ENCODE measurements at places on chromosomes 2 and 18. TPM values are rescaled to one million over a fixed set of nuclear protein-coding genes. Genes with fewer than 3 reads are reported as not detected.

DNA sequence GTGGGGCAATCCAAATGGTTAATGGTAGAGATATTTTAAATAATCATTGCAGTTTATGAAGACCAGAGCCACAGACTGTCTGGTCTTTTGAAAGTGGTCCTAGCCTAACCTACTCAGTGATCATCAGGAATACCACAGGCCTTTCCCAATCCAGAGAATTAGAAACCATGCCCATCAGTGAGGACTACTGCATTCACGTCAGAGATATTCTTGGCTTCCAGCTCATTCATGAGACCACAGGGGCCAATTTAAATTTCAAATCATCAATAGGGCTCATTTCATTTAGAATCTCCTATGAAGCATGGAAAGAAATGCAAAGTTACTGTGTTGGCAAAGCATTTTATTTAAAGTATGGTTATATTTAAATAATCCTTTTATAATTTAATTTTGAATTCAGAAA lies 362.3 kb upstream of the KCNJ3 start:
- H3K4me3 ChIP-seq: no peak overlapping the region
- no peaks in the 10 kb centered on the region for H3K4me1 ChIP-seq
- no peak overlapping the region for H3K27ac ChIP-seq
- DNase-seq: no peak

DNA sequence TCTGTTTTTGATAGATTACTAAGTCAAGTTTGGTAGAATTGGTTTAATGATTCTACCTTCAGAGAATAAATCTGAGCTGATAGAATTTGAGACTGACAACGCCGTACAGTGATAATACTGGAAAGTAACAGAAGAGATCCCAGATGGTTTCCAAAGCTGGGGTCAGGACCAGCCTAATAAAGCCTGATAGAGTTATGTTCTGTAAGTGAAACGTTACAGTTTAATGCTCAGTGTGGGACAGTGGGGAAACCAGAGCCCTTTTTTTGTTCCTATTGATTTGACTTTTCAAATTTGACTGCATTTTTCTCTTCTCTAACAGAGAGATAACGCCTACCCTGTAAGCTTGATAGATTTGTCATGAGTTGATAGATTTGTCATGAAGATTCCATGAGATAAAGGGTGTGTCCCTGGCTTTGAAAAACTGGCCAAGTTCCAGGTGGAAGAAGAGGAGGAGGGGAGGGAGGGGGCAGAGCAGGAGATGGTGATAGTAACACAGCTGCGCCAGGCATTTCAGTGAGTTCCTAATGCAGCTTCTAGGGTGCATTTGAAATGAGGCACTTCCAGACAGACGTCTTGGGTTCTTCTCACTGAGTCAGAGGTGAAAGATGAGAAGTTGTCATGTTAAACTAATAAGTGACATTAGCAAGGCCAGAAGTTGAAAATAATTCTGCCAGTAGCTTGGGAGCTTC lies 65.1 kb downstream of the CERS6 start:
- no peak overlapping the region for H3K4me3 ChIP-seq
- no peaks in the 10 kb centered on the region for H3K36me3 ChIP-seq
- H3K27ac ChIP-seq: no peak overlapping the region
- no peaks in the 10 kb centered on the region for H3K27me3 ChIP-seq
- H3K4me1 ChIP-seq: peaks cover 14% of the 10 kb centered on the region

- H3K4me1 ChIP-seq: peaks cover 6% of the 10 kb centered on the region
- no peak overlapping the region for H3K4me3 ChIP-seq
- DNase-seq: no peak
- H3K36me3 ChIP-seq: peaks cover 94% of the 10 kb centered on the region
Measured at GRCh38 chr18:62572456-62572855, 49.6 kb downstream of the ZCCHC2 start.

GRCh38 chr2:76558157-76558556 lies 847.4 kb upstream of the GCFC2 start:
- H3K27ac ChIP-seq: no peak overlapping the region
- H3K27me3 ChIP-seq: no peaks in the 10 kb centered on the region
- H3K4me3 ChIP-seq: no peak overlapping the region
- no peaks in the 10 kb centered on the region for H3K36me3 ChIP-seq

DNA sequence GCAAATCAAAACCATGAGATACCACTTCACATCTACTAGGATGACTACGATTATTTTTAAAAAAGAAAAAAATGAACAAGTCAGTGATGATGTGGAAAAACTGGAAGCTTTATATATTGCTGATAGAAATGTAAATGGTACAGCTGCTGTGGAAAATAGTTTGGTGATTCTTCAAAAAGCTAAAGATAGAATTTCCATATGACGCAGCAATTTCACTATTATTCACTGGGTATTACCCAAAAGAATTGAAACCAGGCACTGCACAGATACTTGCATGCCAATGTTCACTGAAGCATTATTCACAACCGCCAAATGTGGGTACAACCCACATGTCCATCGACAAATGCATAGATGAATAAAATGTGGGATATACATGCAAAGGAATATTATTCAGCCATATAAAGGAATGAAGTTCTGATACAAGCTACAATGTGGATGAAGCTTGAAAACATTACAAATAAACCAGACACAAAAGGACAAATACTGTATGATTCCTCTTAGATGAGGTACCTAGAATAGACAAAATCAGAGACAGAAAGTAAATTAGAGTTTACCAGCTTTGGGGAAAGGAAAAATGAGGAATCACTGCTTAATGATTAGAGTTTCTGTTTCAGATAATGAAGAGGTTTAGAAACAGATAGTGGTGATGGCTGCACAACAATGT lies 11.1 kb downstream of the RTTN start:
- no peak overlapping the region for H3K4me3 ChIP-seq
- no peaks in the 10 kb centered on the region for H3K27me3 ChIP-seq
- peaks cover 80% of the 10 kb centered on the region for H3K36me3 ChIP-seq
- H3K4me1 ChIP-seq: no peaks in the 10 kb centered on the region

GRCh38 chr18:78768656-78769501 lies 210.7 kb upstream of the SALL3 start:
- H3K27me3 ChIP-seq: peaks cover 22% of the 10 kb centered on the region
- H3K27ac ChIP-seq: no peak overlapping the region
- DNase-seq: no peak
- no peaks in the 10 kb centered on the region for H3K4me1 ChIP-seq
- no peak overlapping the region for H3K4me3 ChIP-seq

GRCh38 chr18:23811176-23811575 lies 121.9 kb downstream of the LAMA3 start:
- no peak overlapping the region for H3K27ac ChIP-seq
- no peak overlapping the region for H3K4me3 ChIP-seq
- H3K36me3 ChIP-seq: no peaks in the 10 kb centered on the region
- no peaks in the 10 kb centered on the region for H3K4me1 ChIP-seq

DNA sequence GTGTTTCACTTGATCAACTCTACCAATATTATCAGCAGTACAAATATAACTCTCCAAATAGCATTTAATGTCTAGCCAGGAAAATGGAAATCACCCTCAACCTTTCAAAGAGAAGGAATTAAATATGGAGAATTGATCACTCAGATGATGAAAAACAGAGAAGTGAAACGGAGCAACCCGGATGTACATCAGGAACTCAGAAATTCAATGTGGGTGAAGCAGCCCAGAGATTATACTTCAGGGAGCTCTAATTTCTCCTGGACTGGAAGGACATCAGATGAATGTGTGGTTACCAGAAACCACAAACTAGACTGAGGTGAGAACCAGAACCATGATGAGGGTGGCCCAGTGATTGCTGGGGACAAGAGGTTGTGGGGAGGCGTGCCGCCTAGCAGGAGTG lies 35.5 kb upstream of the COBLL1 start:
- H3K27me3 ChIP-seq: no peaks in the 10 kb centered on the region
- H3K4me1 ChIP-seq: no peaks in the 10 kb centered on the region
- no peak overlapping the region for H3K27ac ChIP-seq

- DNase-seq: no peak
- H3K4me1 ChIP-seq: peaks cover 7% of the 10 kb centered on the region
- no peaks in the 10 kb centered on the region for H3K36me3 ChIP-seq
- H3K4me3 ChIP-seq: no peak overlapping the region
- H3K27ac ChIP-seq: peak overlapping the region; percentile 56
Measured at GRCh38 chr18:45687621-45688020, 36.4 kb upstream of the SLC14A1 start.

DNA sequence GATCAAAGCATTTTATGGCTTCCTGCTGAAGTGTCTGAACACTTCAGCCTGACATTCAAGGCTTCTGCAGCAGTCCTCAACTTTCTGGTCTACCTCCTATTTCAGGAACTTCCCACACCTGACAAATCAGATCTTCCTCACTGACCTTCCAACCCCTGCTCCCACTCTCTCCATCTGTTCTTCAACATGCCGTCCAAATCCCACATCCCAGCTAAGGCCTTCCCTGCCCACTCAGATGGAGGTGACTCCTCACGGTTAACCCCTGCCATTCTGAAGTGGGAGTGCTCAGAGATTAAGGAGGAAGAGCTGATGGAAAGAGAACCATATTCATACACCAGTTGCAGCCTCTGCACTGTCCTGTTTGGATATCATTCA lies 104.8 kb downstream of the POLR1A start:
- no peaks in the 10 kb centered on the region for H3K27me3 ChIP-seq
- H3K4me1 ChIP-seq: peaks cover 54% of the 10 kb centered on the region
- no peaks in the 10 kb centered on the region for H3K36me3 ChIP-seq

- H3K4me1 ChIP-seq: no peaks in the 10 kb centered on the region
- H3K4me3 ChIP-seq: no peak overlapping the region
- H3K27me3 ChIP-seq: no peaks in the 10 kb centered on the region
Measured at GRCh38 chr2:157304811-157305722, 20.6 kb downstream of the ERMN start.

GRCh38 chr2:137231628-137232027 lies 466.3 kb downstream of the THSD7B start:
- H3K4me1 ChIP-seq: no peaks in the 10 kb centered on the region
- H3K4me3 ChIP-seq: no peak overlapping the region
- H3K27ac ChIP-seq: no peak overlapping the region

DNA sequence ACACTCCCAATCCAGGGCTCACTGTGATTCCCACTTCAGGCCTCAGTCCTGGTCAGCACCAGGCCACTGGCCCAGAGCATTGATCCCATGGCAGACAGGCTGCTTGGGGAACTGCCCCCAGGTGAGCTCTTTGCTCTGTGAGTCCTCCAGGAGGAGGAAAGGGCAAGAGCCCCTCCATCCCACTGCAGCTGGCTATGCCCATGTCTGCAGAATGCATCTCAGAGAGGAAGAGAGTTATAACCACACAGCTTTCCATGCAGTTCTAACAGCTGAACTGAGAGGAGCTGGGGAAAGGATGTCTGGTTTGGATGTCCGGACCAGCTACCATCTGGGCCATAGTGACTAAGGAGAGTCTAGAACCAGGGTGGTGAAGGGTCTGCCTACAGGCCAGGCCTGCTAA lies 230.3 kb downstream of the DYSF start:
- peaks cover 13% of the 10 kb centered on the region for H3K36me3 ChIP-seq
- H3K27ac ChIP-seq: no peak overlapping the region
- H3K4me1 ChIP-seq: peaks cover 7% of the 10 kb centered on the region
- H3K4me3 ChIP-seq: no peak overlapping the region

DNA sequence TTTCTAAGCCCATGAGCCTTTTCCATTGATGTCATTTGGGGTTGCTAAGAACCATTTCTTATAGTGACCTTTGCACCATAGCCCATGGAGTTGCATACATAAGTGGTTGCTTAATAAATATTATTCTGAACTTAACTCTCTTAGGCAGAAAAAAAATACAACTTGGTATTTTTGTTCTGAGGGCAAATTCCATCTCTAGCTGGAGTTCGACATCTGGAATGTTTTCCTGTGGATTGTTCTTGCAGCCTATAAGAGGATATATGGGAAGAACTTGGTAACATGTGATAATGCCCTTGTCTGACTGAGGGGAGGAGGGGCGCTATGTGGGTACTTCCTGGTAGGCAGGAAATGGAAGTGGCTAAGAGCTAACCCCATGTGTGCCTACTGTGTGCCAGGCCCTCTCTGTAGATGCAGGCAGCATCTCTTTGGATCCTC lies 20.7 kb downstream of the IGFBP2 start:
- H3K4me3 ChIP-seq: no peak overlapping the region
- no peaks in the 10 kb centered on the region for H3K27me3 ChIP-seq
- H3K36me3 ChIP-seq: no peaks in the 10 kb centered on the region
- H3K4me1 ChIP-seq: no peaks in the 10 kb centered on the region
- DNase-seq: no peak

DNA sequence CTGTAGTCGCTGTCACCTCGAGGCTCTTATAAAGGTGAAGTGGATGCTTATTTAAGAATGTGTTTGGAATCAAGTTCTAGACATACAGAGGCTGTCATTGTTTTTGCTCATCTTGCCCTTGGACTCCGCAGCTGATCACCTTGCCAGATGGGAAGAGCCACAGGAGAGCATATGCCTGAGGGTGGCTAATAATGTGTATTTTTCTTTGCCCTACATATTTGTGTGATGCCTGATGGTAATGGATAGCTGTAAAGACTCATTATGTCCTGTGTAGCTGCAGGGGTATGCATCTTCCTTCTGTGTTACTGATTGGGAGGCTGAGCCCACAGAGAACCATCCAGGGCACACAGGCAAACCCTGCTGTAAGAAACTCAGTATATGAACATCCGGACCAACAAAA lies 61.7 kb downstream of the PRKCE start:
- no peak overlapping the region for H3K4me3 ChIP-seq
- no peaks in the 10 kb centered on the region for H3K36me3 ChIP-seq
- no peaks in the 10 kb centered on the region for H3K4me1 ChIP-seq
- no peak for DNase-seq

DNA sequence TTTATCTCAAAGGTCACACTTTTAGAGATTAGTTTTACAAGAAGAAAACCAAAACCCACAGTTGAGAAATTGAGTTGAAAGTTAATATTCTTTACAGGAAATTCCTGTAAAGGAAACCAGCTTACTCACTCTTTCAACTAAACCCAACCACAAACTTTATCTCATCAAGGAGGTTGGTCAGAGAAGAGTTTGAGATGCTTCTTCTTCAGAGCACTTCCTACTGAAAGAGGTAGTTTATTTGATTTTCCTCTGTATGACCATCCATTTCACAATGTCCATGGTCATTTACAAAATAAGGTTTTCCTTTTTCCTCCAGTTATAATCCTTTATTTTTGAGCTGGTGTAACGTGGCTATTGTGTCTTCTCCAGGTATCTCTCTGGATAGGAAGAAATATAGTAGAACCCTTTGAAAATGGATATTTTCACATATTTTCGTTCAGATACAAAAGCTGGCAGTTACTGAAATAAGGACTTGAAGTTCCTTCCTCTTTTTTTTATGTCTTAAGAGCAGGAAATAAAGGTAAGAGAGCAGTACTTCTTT lies 4.5 kb upstream of the IL18RAP start:
- no peaks in the 10 kb centered on the region for H3K4me1 ChIP-seq
- no peaks in the 10 kb centered on the region for H3K27me3 ChIP-seq
- H3K36me3 ChIP-seq: no peaks in the 10 kb centered on the region
- no peak for DNase-seq

CRYBA2 gene
- not detected for total RNA-seq

TMEM17 gene
- 1.8 TPM for total RNA-seq

C1QL2 gene
- total RNA-seq: not detected

IGFBP5 gene
- 145 TPM for total RNA-seq

CNNM4 gene
- total RNA-seq: 15.7 TPM

OR6B2 gene
- not detected for total RNA-seq

NDC80 gene
- total RNA-seq: 1.1 TPM

TWIST2 gene
- total RNA-seq: 8.4 TPM

ALLC gene
- total RNA-seq: not detected

TBR1 gene
- total RNA-seq: not detected

RTP5 gene
- total RNA-seq: not detected
